ENCODE measurements at places on chromosomes 2 and 18.

DNA sequence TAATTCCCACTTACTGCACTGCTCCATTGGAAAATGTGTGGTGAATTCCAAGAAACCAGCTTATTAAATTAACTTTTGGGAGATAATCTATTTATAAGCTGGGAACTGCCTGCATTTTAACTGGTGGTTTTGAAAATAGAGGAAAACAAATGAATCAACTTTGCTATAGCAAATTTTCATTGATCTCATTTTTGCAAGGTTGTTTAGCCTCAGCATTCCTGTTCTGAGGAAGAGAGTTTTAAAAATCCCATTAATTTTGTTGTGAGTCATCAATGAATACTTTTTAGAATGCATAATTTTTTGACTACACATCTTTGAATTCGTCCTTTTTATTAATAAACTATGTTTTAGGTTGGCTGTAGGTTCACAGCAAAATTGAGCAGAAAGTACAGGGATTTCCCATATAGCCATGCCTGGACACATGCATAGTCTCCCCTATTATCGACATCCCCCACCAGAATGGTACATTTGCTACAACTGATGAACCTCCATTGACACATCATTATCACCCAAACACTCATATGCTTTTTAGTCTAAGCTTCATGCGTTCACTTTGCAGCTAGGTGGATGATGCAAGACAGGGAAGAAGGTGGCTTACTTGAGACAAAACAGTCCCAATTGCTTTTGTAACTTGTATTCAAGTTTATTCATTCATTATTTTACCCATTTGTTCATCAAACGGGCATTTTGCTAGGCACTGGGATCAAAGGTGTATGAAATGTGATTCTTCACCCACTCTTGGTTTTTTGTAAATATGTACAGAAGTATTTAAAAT lies 106.9 kb downstream of the ZNF521 start:
- DNase-seq: no peak

GRCh38 chr18:35507192-35507591 lies 9.4 kb upstream of the INO80C start:
- DNase-seq: no peak

DNA sequence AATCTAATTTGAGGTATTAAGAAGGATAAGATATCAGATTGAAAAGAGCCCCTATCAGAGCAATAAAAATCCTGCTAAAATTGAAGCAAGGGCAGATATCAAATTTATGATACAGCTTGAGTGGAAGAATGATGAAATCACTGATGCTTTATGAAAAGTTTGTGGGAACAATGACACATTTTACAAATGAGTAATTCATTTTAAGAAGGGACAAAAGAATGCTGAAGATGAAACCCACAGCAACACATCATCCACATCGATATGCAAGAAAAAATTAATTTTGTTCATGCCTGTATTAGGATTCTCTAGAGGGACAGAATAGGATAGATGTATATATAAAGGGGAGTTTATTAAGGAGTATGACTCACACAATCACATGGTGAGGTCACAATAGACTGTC lies 355.6 kb upstream of the GYPC start:
- DNase-seq: no peak

- DNase-seq: peak; percentile 68
These were observed 4.4 kb downstream of the ACTR3 start for GRCh38 chr2:113894156-113894743.
